M059J (cell line): ENCODE measurements at places on chromosomes 6 and 20.
A peak's percentile ranks its signal among the peaks of the same experiment; 100 is the strongest.

- no peak for DNase-seq
These were observed 31.9 kb downstream of the SHLD1 start for GRCh38 chr20:5781798-5782750.

DNA sequence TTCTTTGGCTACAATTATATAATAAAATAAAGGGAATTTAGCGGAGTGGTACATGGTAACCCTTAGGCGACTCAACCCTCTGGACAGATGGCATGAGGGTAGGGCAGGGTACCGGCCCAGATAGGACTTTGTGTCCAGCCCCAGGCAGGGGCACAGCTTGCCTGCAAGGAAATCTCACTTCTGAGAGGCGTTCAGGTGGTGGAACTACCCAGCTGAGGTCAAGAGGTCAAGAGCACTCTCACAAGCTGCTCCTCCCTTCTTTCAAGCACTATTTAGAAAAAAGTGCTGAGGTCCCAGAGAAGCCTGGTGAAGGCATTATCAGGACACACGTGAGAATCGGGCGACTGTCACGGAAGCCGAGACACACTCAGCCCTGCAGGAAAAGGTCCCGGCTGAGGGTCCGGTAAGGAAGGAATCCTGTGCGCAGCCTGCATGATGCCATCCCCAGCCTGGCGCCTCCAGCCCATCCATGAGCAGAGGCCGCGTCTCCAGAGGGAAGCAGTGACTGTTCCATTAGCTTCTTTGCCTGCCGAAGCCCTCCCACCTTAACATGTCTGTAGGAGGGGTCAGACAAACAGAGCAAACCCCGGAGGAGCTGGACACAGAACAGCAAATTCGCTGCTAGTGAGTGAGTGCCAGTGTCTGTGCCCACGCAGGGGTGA lies 54.8 kb downstream of the WDR27 start:
- DNase-seq = no peak

- DNase-seq = peak; percentile 99
These were observed 165.2 kb upstream of the AGPAT4 start for GRCh38 chr6:161439093-161439492.

- no peak for DNase-seq
These were observed 354.4 kb downstream of the FRK start for GRCh38 chr6:115706324-115706723.

DNA sequence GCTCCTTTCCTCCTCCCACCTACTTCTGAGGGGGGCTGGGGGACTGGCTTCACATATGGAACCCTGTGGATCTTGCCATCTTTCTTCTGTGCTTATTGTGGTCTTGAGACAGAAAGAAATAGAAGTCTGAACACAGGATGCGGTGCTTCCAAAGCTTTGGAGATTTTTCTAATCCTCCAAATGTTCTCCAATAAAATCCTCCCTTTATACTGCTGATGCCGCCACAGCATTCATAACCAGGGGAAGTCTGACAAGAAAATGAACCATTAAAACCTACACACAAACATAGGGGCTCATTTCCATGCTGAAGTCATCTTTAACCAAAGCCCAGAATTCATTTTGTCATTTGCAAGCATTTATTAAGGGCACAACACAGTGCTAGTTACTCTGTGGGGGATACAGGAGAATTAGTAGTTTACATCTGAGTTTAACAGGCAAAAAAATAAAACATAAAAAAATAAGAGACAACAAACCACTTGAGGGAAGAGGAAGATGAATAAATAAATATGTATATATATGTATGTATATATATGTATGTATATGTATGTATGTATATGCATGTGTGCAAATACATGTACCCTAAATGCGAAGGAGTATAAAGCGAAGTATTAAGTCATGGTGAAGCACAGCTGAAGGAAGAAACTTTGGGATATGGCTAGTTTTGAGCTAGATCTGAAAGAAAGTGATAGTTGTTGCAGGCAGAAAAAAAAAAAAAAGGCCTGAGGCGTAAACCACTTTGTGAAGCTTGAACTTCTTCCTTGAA lies 5.9 kb upstream of the PTPRK start:
- no peak for DNase-seq

DNA sequence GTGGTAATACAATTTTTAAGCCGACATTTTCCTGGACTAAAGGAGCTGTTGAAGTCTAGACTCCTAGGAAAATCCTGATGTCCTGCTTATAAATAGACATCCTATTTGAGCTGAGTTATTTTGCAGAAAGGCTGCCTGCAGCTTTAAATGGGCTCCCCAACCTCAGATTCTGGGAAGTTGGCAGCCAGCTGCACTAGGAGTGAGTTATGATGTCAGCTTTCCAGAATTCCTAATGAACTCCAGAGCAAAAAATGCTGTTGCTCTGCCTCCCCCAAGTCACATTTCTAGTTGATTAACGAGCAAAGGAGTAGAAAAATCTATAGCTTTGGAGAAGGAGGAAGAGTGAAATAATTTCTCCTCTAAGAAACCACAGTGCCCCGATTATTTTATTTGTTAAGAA lies 346.3 kb upstream of the SULF2 start:
- peak; percentile 68 for DNase-seq

GRCh38 chr6:6545616-6546317 lies 42.8 kb upstream of the LY86 start:
- DNase-seq = no peak

- DNase-seq = peak; percentile 77
These were observed 158.1 kb upstream of the ZNF184 start for GRCh38 chr6:27630727-27631608.

DNA sequence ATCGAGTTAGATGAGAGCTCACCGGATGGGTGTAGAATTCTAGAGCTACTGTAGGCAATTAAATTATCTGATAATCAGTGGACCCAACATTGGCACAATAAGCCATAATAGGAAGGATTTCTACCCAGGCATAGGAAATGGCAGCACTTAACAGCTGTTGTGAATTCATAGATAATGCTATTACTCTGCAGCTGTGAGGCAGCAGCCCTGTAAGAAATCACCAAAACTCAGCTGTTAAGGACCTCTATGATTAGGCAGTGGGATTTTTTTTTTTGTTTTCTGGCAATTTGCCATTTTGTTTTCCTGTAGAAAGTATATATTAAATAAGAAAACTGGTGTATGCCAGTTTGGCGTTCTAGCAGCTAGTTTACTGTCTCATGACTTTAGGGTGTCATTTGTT lies 609.1 kb upstream of the SLC35B3 start:
- no peak for DNase-seq

DNA sequence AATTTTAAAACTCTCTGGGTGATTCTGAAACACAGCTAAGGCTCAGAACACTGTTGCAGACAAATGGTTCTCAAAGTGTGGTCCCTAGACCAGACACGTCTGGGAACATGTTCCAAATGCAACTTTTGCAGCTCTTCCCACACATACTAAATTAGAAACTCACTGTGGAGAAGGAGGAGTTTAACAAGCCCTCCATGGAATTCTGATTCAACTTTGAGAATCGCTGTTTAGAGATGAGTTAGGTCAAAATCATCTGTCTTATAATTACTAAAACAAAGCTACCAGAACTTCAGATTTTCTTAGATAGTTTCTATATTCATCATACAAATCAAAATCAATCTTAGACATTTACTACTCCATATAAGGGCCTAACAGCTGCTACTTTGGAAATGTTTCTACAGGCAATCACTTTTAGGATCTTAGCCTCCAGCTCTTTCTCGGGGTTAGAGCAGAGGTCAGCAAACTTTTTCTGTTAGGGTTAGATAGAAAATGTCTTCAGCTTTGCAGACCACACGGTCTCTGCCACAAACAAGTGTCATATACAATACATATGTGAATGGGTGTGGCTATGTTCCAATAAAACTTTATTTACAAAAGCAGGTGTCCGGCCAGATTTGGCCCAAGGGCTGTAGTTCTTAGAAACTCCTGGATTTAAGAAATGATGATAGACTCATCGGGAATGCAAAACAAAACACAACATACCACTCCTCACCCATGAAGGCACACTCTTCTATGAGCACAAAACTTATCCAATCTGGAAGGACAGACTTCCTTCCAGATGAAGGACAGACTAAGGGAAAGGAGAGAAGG lies 50.0 kb upstream of the ARHGAP18 start:
- DNase-seq = no peak

DNA sequence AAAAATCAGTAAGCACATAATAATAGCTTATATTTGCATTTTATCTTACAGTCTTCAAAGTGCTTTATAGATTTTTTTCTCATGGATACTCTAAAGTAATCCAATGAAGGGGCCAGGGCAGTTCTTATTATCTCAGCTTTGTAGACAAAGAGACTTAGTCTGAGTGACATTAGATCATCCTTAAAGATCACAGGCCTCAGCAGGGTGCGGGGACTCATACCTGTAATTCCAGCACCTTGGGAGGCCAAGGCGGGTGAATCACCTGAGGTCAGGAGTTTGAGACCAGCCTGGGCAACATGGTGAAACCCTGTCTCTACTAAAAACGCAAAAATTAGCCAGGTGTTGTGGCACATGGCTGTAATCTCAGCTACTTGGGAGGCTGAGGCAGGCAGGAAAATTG lies 14.5 kb downstream of the FERMT1 start:
- DNase-seq = no peak

GRCh38 chr20:11761497-11761896 lies 156.2 kb upstream of the BTBD3 start:
- DNase-seq = no peak

GRCh38 chr20:63706852-63707557 lies 771 bp downstream of the ARFRP1 start:
- DNase-seq = peak; percentile 59

GRCh38 chr6:137024237-137024990 lies 20.4 kb downstream of the IL20RA start:
- DNase-seq = no peak

DNA sequence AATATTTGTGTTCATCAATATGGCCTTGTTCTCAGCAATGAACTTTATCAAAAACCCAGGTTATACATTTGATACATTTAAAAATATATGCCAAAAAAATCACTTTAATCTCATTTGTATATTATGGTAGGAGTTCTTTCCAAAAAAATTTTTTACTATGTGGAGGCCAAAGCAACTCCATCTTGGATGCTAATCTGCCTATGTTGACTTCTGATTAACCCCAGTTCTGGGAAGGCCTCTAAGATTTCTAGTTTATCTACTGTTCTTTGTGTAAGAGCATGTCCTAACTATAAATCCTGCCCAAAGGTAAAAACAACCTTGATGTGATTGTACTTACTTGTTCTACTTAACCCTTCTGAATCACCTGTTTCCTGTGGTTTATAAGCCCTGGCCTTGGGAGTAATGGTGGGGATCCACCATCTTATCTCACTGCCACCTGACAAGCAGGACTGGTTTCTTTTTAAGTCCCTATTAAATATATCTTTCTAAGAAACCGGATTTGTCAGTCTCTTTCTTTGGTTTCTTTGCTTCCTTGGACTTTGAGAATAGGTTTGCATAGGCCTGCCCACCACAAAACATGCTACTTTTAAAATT lies 46.7 kb downstream of the RNGTT start:
- no peak for DNase-seq
